ENCODE measurements at places on chromosomes 7 and 10.
A peak's percentile ranks its signal among the peaks of the same experiment; 100 is the strongest.

DNA sequence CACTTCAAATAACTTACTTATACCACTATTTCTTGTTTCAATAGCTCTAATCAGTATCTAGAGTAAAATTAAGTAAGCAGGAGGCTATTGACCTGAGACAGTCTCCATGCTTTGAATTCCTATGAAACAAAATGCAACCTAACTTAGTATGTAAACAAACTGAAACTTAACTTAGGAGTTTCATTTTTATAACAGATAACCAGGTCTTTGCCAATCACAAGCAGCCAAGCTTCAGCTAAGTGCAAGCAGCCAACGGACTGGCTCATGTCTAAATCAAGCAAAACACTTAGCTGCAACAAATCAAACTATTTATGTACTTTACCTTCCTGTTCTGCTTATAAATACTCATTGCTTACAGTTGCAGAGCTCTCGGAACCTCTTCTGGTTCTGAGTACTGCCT, 4.4 kb upstream of the GSTK1 start:
- DNase-seq: peak; percentile 23

DNA sequence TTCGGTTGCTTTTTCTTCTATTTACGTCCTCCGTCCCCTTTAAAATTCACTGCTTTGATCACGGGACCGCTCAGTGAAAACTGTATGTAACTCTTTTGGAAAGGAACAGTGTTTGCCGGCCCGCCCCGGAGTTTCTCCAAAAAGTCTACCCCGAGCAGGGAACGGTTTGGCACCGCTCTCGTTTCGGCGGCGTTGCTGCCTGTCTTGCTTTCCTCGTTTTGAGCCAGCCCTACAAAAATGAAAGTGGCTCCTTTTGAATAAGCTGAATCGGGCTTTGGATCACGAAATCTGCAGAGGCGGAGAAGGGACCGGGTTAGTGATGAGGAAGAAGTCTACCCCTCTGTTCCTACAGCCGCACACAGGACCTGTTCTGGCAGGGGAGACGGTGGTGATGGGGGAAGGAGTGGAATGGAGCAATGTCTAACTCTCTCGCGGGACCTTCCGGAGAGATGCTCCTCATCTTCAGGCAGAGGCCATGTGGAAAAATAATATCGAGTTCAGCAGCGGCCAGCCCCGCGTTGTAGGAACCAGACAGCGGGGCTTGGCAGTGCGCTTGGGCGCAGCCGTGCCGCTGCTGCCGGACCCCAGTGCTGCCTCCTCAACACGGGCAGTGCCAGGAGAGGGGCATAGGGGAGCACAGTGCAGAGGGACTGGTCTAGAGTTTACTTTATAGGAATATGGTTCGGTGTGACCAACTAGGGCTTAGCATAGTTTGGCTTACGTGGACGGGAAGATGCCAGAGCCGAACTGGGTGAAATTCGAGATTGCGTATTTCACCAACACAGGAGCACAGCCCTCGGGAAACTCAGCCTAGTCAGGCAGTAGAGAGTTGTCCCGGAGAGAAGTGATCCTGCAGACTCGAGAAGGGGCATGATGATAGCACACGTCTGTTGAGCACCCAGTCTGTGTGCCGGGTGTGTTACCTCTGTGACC, 1.4 kb downstream of the HTRA1 start:
- DNase-seq: no peak

- no peak for DNase-seq
Measured at GRCh38 chr7:79434867-79435266, 18.6 kb downstream of the MAGI2 start.

- no peak for DNase-seq
Measured at GRCh38 chr10:35270100-35270499, 66.2 kb upstream of the CCNY start.

GRCh38 chr10:119350502-119351097, 143.2 kb downstream of the GRK5 start:
- no peak for DNase-seq

- no peak for DNase-seq
Measured at GRCh38 chr7:24842449-24843241, 85.4 kb upstream of the GSDME start.

- no peak for DNase-seq
Measured at GRCh38 chr7:74058486-74058885, 25.1 kb upstream of the LIMK1 start.

Data from activated naive CD4-positive, alpha-beta T cell treated with anti-CD3 and anti-CD28 coated beads, Interleukin-2, amount 50 U/mL, for 16 hours (primary cell).